ENCODE measurements at places on chromosomes 12 and 14.
A peak's percentile ranks its signal among the peaks of the same experiment; 100 is the strongest.

DNA sequence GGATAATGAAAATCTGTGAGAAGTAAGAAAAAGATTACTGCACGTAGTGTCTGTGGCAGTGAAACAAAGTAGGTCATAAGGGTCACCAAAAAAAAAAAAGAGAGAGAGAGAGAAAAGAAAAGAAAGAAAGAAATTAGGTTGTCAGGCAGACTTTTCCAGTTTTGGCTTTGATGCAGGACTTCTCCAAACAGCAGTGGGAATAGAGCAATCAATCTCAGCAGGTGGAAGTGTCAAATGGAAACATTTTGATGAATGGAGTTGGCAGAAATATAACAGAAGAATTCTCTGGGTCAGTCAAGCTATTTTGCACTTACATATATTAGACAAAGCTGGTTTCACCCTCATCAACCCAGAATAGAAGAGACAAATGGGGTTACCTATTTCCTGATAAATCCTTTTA is 745.8 kb downstream of the SLC6A15 start:
- DNase-seq: no peak

DNA sequence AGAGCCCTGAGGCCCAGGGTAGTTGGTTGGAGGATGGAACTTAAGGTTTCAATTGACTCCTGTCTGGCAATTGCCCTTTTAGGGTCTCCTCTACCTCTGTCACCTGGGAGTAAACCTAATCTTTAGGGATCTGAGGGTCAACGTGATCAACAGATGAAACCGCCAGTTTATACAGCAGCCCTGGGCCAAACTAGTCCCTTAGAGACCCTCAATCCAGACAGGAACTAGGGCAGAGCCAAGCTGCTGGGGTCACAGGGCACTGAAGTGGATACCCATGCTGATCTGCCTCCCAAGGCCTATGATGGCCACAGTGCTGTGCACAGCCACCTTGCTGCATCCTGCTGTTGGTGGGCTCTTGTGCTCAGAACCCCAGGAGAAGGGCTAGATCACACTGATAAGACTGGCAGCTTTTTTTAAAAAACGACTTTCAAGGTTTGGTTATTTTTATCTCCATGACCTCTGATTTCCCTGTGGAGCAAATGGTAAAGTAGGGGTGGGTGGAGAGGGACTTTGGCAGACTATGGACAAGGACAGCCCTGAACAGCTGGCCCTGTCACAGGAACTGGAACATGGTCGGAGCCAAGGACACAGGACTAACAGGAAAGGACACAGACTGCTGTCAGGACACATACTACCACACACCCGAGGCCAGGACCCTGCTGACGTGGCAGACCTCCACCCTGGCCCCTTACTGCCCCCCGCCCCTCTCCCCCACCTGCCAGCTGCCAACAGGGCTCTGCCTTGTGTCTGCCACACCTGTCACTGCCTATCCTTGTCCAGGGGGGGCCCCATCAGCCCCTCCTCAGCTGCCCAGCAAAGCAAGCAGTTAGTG is 474 bp downstream of the FITM1 start:
- no peak for DNase-seq

GRCh38 chr14:83870546-83871270 is 1659.2 kb upstream of the FLRT2 start:
- DNase-seq: peak; percentile 30

- DNase-seq: no peak
Observed at GRCh38 chr12:51942056-51942455, 9.4 kb upstream of the ACVR1B start.

DNA sequence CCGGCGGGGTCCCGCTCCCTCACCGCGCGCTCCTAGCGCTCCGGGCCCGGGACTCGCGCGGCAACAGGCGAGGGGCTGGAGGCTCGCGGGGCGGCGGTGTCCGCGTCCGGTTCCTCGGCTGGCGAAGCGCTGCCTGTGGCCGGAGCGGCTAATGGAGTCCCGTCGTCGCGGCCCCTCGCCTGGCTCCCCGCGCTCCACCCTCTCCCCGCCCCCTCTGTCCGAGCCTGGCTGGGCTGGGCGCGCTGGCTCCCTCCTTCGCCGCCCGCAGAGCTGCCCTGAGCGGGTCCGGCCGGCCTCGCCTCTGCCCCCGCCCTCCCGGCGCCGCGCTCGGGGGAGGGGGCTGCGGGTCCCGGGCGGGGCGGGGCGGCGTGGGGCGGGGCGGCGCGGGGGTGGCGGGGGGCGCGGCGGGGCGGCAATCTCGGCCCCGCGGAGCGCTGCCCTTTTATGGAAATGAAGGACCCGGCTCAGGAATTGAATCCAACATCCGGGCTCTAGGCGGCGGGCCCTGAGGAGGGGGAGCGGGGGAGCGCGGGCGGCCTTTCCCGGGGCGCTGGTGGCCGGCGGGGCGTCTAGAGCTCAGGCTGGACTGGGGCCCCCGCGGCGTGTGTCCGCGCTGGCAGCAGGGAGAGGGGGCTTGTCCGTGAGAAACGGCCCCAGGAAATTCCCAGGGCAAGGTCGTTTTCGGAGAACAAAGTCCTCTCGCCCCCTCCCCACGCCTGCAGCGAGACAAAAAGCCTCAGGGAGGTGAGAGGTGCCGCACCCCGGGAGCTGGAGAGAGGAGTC is at the start of gene FERMT2:
Gene FERMT2, minus strand, starts transcription at position 153 of the 783 bp plus-strand sequence. CDS start 482 bp downstream, outside the sequence.
- DNase-seq: peak; percentile 83

DNA sequence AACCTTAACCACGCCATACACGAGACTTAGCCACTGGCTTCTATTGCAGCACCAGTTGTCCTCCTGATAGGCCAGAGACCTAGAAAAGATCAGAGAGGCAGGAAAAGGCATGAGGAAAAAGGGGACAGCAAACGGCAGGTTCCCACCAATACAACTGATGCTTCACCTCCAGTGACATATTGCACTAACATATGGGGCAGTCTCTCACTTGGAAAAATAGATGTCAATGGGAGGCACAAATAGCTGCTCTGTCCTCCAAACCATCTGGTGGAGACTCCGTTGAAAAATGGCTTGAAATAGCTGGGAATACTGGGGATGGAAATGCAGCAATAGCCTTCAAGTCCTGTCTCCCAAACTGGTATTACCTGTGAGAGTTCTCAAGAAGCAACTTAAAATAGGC is 20.3 kb downstream of the SLC8A3 start:
- no peak for DNase-seq

DNA sequence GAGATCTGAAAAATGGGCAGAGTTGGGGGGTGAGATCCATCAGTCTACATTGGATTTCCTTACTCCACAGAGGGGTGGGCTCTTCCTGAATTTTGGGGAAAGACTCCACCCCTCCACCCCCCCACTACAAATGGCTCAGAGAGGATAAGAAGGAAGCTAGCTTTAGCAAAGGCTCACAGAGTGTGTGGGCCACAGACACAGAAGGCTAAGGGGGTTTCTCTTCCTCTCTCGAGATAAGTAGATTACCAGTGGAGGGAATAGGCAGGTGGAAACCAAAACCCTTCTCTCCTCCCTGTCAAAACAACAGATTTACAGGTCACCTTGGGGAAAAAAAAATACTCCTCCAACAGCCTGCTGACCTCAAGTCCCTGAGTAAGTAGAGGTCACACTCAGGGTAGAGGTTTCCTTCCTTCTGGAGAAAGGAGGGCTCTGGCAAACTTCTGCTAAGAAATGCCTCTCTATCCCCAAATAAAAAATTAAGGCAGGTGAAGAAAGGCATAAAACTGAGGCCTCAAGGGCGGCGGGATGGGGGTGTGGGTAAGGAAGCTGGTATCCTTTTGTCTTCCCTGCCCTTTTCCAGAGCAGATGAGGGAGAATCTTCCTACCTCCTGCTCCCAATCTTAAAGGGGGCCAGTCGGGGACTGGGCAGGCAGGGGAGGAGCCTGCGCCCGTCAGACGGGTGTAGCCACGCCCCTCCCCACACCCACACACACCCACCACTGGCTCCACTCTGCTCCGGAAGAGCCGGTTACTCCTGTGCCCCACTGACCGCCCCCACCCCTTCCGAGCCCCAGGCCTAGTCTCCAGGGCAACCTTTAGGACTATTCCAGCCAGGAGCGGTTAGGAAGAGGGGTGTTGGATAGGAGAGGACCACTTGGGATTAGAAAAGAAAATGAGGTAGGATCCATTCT is 1.9 kb upstream of the BAZ2A start:
- peak; percentile 62 for DNase-seq

GRCh38 chr12:41731691-41732090 is 413.0 kb downstream of the GXYLT1 start:
- no peak for DNase-seq

DNA sequence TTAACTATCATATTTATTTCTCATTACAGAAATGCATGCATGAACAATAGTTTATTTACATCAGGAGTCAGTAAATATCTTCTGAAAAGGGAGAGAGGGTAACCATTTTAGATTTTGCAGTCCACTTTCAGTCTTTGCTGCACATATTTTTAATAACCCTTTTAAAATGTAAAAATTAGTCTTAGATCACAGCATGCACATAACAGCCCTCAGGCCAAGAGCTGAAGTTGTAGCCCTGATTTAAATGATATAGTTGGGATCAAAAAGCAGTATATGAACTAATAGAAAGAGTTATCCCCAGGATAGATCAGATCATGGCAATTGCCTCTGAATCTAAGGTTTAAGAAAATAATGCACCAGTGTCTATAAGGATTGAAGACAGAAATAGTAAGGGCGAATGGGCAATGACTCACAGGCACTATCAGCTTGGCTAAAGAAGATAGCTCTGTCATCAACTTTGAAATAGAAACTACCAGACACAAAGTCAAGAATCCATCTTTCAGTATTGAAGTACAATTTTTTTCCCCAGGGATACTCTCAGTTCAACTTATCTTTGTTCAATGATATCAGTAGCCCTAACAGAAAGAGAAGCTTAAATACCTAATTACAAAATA is 13.1 kb upstream of the CLEC7A start:
- DNase-seq: peak; percentile 78
